ENCODE measurements at places on chromosomes 13 and 19. TPM values are rescaled to one million over a fixed set of nuclear protein-coding genes. Genes with fewer than 3 reads are reported as not detected.

The KLK13 gene
- not detected for total RNA-seq

The MYH14 gene
- not detected for total RNA-seq

The GPC5 gene
- total RNA-seq = 0.29 TPM

The SHISA7 gene
- not detected for total RNA-seq

The NAXD gene
- total RNA-seq = 22.6 TPM

The ZNF492 gene
- 1.9 TPM for total RNA-seq

The SPART gene
- total RNA-seq = 22.5 TPM

All from activated CD4-positive, alpha-beta memory T cell treated with anti-CD3 and anti-CD28 coated beads for 36 hours (primary cell).